ENCODE measurements at places on chromosomes 13 and 19.
A peak's percentile ranks its signal among the peaks of the same experiment; 100 is the strongest.

- no peak for DNase-seq
Measured at GRCh38 chr13:65943708-65944107, 1286.4 kb downstream of the PCDH9 start.

GRCh38 chr19:49420227-49420626, 3.0 kb downstream of the PTH2 start:
- no peak for DNase-seq

- no peak for DNase-seq
Measured at GRCh38 chr19:30856786-30857185, 484.6 kb downstream of the ZNF536 start.

DNA sequence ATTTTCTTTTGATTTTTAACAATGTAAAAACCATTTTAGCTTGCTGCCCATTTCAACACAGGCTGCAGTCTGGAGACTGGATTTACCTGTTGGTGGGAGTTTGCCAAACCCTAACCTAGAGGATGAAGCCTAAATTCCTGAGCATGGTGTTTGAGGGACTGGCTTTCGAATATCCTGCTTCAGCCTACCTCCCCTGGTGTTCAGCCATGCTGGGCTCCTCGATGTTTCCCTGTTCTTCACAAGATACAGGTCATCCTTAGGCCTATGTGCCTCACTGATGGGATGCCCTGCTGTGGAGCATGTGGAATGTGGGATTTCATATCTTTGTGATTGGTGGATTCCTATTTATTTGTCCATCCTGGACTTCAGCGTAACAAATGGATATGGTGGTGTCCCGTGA, 20.4 kb upstream of the ERCC5 start:
- DNase-seq: no peak

- no peak for DNase-seq
Measured at GRCh38 chr13:34114581-34114980, 296.6 kb downstream of the RFC3 start.

DNA sequence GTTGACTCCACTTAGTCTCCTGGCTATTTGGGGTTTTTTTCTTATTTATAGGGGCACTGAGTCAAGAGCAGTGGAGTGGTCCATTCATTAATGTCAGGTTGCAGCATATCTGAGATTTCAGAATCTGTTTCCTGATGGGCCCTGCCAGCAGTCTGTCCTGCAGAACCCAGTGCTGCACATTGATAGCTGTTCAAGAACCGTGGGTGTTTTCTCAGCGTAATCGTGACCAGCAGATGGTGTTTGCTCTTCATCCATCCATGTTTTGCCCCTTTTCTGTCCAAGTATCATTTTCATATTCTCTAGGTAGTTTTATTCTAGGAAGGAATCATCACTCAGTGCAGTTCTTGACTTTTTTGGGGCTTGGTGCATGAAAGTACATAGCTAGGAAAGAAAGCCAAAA, 166.5 kb downstream of the ATP8A2 start:
- DNase-seq: no peak

GRCh38 chr13:85194482-85194881, 604.7 kb downstream of the SLITRK6 start:
- no peak for DNase-seq

DNA sequence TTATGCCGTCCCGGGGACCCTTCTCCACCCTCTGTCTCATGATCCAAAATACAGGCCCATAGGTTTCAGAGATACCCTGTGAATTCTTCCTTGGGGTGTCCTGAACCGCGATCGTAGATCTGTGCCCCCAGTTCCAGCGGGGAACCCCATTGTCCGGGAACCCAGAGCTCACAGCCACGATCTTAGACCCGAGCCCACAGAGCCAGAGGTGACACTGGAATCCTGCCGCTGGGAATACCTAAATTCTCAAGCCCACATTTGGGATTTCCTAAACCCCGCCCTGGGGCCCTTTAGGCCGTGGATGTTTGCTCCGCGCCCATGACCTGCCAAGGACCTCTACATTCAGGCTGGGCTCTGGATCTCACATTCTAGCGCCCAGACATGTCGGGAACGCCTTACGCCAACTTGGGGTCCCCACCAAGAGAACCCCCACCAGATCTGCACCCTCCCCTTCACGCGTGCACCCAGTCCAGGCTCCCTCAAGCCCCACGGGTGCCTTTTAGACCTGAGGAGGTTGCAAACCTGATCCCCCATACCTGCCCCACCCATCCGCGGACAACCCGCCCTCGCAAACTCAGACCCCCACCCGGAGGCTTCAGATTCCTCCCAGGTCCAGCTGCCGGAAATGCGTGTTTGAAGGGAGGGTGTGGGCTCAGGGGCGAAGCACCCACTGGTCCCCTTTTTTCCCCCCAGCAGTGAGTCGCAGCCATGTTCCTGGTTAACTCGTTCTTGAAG, 605 bp downstream of the CAPNS1 start:
- DNase-seq: peak; percentile 72

DNA sequence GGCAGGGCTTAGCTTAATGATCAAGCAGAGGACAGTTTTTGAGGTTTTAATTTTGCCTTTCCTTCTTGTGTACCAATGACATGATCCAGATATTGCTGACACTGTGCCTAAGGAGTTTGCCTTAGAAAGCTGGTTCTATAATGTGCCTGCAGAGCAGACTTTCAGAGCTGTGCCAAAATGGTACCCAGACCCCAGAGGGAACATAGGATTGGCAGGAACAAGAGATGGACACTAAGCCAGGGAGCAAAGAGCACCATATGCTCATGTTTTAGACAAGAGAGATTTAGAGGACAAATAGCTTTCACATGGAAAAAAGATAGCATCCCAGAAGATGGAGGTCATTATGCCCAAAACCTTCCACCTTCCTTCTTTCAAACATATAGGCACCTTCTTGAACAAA, 1241.5 kb upstream of the SPRY2 start:
- no peak for DNase-seq

DNA sequence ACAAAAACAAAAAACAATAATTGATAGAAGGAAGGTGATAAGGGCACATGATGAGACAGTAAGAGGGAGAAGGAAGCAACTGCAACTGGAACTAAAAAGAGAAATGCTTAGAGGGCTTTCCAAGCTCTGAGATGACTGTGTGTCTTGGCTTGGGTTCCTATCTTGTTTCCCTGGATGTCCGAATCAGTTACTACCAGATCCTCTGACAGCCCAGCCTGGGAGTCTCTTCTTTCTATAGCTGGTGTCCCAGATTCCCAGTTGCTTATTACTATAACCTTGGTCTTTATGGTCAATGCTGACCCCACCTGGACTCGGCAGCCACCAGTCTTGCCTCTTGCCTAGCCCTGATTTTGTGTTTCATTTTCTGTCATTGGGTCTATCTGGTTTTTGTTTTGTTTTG, 116.4 kb downstream of the RFC3 start:
- no peak for DNase-seq
